Uterine smooth muscle cell (primary cell): ENCODE measurements at places on chromosomes 2 and 18. TPM values are rescaled to one million over a fixed set of nuclear protein-coding genes. Genes with fewer than 3 reads are reported as not detected.

Gene SH3BP4
- 30.5 and 43.1 TPM in 2 replicates for total RNA-seq

Gene ARHGEF4
- total RNA-seq = 6.3 and 8.1 TPM in 2 replicates

Gene ST6GAL2
- total RNA-seq = 0.11 and 0.25 TPM in 2 replicates

Gene RESP18
- total RNA-seq = not detected in 2 replicates

Gene ANKRD30BL
- total RNA-seq = not detected in 2 replicates

Gene ACVR1C
- 0.25 and 0.33 TPM in 2 replicates for total RNA-seq

Gene ARL6IP6
- total RNA-seq = 21.1 and 39.1 TPM in 2 replicates

Gene SNX17
- 149 and 170 TPM in 2 replicates for total RNA-seq

Gene HOXD3
- total RNA-seq = 0.25 and 0.33 TPM in 2 replicates

Gene SCYGR6
- total RNA-seq = not detected in 2 replicates

Gene COL3A1
- 841 and 1,747 TPM in 2 replicates for total RNA-seq

Gene ITGA6
- total RNA-seq = 149 and 263 TPM in 2 replicates

Gene FIGN
- 1.4 and 1.7 TPM in 2 replicates for total RNA-seq

Gene CAPN14
- total RNA-seq = 0.11 and 0.12 TPM in 2 replicates

Gene IL1RN
- not detected in 2 replicates for total RNA-seq

Gene PTPRN
- 9.0 and 58.1 TPM in 2 replicates for total RNA-seq

Gene CTNNA2
- 0.11 TPM in 1 of 2 replicates, not detected in the other for total RNA-seq

Gene GAREM2
- 0.22 and 0.50 TPM in 2 replicates for total RNA-seq

Gene CXCR2
- total RNA-seq = not detected in 2 replicates

Gene DES
- total RNA-seq = 284 and 858 TPM in 2 replicates

Gene MTIF2
- total RNA-seq = 43.2 and 53.2 TPM in 2 replicates

Gene HOXD8
- total RNA-seq = 2.4 and 4.4 TPM in 2 replicates

Gene SMAD4
- 106 and 107 TPM in 2 replicates for total RNA-seq

Gene RNU2-63P
- total RNA-seq = 23.4 TPM in 1 of 2 replicates, not detected in the other

Gene TMEM200C
- total RNA-seq = 0.11 and 0.12 TPM in 2 replicates
